ENCODE measurements at places on chromosomes 12 and 14.

GRCh38 chr14:33590891-33591630, 359.8 kb downstream of the EGLN3 start:
- no peak for DNase-seq

GRCh38 chr12:2615665-2616402, 178.9 kb upstream of the FKBP4 start:
- DNase-seq = no peak

- no peak for DNase-seq
Observed at GRCh38 chr14:102683399-102684297, 91.2 kb downstream of the RCOR1 start.

- DNase-seq = no peak
Observed at GRCh38 chr12:44748950-44749468, 127.1 kb downstream of the NELL2 start.

DNA sequence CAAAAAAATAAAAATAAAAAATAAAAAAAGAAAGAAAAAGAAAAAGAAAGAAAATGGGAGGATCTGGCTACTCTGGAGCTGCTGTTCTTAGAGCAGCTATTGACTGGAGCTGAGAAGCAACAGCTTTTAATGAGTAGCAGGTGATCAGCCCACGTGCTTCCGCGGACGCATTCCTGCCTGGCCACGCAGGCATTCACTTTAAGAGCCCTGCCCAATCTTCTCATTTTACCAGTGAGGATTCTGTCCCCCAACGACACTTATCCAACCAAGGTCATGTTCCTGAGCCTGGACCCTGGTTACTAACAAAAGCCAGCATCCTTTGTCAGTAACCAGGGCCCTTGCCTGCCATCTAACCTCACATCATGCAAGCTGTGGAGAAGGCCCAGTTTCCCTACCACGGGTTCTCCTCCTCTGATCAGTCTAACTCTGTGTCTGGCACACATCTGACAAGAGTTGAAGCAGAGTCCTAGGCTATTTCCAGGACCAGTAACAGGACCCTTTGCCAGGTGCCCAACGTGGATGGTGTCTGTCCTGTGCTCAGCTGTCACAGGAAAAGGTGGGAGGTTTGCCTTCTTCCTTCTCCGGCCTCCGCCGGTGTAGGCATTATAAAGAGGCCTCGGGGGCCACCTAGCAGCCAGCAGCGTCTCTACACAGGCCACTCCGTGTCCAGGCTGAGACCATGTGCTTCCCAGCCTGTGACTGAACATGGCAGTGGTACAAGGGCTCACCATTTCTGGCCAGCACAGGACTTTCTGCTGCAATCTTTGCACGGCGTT, 60.9 kb upstream of the GPATCH2L start:
- no peak for DNase-seq

DNA sequence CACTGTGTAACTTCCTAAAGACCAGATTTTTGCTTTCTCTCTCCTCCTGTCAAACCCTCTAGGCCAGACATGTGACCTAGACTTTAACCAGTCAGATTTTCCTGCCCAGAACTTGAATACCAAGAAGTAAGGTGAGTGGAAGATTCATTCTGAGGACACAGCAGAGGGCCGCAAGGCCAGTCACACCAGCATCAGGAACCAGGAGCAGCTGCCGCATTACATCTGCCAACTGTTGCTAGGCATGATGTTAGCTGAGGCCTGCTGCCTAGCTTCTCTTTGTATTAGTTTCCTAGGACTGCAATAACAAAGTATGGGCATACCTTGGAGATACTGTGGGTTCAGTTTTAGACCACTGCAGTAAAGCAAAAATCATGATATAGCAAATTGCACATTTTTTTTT, 101.9 kb upstream of the BMP4 start:
- no peak for DNase-seq

GRCh38 chr14:71022012-71022869, 115.0 kb downstream of the PCNX1 start:
- no peak for DNase-seq

DNA sequence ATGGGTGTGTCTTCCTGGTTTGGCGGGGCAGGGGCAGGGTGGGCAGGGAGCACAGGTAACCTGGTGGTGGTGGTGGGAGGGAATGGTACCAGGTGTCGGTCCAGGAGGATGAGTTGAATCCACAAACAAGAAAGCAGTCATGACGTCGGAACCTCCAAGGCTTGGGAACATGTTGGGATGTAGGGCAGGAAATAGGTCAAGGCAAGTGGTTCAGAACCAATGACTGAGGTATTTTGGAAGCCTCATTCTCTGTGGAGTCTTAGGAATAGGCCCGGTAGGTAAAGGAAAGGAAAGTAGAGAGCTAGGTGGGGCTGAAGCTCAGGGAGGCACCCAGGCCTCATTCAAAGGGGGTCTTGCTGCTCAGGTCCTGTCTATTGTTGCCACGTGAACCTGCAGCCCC, 39.1 kb upstream of the TMED10 start:
- DNase-seq = no peak

DNA sequence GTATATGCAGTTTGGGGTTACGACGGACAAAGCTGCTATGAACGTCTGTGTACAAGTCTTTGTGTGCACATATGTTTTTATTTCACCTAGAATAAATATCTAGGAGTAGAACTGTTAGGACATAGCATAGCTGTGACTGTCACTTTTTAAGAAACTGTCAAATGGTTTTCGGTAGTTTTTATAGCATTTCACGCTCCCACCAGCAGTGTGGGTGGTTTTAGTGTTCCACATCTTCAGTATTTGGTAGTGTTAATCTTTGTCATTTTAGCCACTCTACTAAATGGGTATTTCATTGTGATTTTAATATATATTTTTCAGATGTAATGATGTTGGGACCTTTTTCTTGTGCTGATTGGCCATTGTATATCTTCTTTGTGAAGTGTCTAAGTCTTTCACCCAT, 109.1 kb upstream of the BCAT1 start:
- DNase-seq = no peak

GRCh38 chr14:105026802-105027563, 6.1 kb upstream of the CDCA4 start:
- DNase-seq = peak; percentile 38

DNA sequence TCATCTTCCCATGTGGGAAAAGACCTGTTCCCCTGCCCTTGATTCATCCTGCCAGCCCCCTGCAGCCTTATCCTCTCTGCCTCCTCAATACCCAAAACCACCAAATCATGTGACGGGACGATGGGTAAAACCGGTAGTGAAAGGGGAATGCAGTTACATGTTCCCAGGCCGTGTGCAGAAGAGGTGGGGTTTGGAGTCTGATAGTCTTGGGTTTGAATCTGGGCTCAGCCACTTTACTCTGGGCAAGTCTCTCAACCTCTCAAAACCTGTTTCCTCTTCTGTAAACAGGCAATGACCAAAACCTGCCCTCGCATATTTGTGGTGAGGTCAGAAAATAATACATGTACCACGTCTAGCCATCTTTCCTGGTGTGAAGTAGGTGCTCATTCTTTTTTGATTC, 123.0 kb downstream of the PLXNC1 start:
- no peak for DNase-seq

GRCh38 chr12:7162691-7163114, 26.8 kb upstream of the PEX5 start:
- no peak for DNase-seq

- no peak for DNase-seq
Observed at GRCh38 chr12:27936196-27936595, 36.3 kb downstream of the PTHLH start.

DNA sequence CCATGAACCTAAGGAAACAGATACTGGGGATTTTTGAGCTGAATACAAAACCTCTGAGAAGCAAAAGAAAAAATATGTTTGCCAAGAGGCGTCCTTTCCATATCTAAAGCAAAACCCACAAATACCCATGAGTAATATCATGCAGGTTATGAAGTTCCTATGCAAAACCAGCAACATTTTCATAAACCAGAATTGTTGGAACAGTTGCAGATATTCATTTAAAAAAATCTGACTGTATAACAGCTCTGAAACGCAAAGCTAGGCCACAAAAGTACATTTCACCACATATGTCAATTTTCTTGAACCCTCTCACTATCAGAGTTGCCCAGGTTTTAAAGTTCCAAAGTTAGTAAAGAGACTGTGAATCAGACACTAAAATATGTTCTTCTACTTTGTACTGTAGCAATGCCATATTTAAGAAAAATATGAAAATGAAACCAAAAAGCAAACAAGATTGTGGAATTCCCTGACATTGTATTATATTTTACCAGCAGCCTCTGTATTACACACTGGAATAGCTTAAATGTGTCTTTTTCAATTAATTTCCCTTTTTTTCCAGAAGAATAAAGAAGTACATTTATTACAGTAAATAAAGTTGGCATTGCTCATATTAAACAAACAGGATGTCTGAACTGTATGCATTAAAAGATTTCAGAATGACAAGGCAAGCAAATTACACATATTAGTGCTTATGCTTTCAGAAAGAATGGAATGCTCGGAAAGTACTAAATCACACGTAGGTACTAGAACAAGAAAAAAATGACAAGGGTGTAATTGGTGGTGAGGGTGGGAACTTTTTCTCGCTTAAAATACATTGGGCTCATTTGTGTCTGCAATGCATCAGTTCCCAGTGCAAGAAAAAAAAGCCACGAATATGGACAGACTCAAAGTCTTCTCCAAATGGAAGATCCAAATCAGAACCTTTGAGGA, 33.6 kb upstream of the HIF1A start:
- DNase-seq = no peak

- DNase-seq = no peak
Observed at GRCh38 chr12:108633534-108634248, at the start of gene SELPLG. TSS of gene SELPLG (minus strand) at chr12:108633894. CDS start at chr12:108624307, 9,587 bp downstream.

DNA sequence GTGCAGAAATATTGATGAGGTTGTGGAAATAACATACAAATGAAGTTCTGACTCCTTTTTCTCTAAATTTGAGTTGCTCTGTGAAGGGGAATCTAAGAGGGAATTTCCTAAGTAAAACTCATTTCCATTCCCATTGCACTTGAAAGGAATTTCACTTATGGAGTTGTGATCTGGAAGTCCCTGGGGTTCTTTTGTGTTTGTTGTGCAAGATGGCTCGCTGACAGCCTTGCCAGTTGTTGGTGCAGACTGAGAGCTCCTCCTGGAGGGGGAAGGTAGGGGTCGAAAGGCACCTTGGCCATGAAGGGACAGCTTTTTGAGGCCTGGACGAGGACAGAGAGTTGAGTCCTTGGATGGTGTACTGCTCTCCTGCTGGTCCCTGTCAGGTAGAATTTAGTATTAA, 72.0 kb downstream of the C12orf56 start:
- DNase-seq = no peak

- DNase-seq = peak; percentile 19
Observed at GRCh38 chr14:64698903-64699302, 5.3 kb upstream of the PLEKHG3 start.

GRCh38 chr12:48816143-48816854, 2.0 kb upstream of the CACNB3 start:
- DNase-seq = no peak

- DNase-seq = no peak
Observed at GRCh38 chr12:132329720-132330548, 545 bp upstream of the GALNT9 start.

GRCh38 chr12:131049549-131050339, 96.0 kb downstream of the ADGRD1 start:
- no peak for DNase-seq

GRCh38 chr14:44204061-44204835, 302.8 kb downstream of the FSCB start:
- no peak for DNase-seq
